ENCODE measurements at places on chromosomes 12 and 14. TPM values are rescaled to one million over a fixed set of nuclear protein-coding genes. Genes with fewer than 3 reads are reported as not detected.

Gene SETD3
- 56.8 TPM for total RNA-seq

Gene TEX22
- 2.8 TPM for total RNA-seq

Gene C12orf60
- 1.00 TPM for total RNA-seq

Gene MGP
- not detected for total RNA-seq

Gene LAG3
- 12.0 TPM for total RNA-seq

Gene SCYL2
- total RNA-seq = 33.3 TPM

Gene LIN7A
- not detected for total RNA-seq

Gene KRT79
- not detected for total RNA-seq

Gene HCFC2
- 15.4 TPM for total RNA-seq

Gene RERG
- 0.21 TPM for total RNA-seq

DNA sequence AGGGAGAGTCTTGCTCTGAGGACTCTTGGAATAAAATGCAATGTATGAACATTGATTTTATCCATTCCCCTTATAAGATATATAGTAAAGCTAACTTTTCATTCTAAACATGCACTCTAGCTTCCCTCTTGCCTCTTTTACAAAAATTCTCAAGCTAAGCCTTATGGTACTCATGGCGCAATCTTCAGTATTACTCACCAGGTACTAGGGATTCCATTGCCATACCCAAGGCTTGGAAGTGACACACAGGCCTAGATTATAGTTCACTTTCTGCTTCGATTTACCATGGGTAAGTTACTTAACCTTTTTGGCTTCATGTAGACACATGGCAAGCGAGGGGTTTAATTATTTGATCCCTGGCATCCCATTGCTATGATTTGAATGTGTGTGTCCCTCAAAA is 331.5 kb downstream of the LRIG3 start:
- no peak for DNase-seq

GRCh38 chr14:22143363-22143762 is 445.7 kb downstream of the DAD1 start:
- DNase-seq = no peak

- no peak for DNase-seq
Measured at GRCh38 chr12:114439261-114439683, 33.3 kb upstream of the TBX5 start.

DNA sequence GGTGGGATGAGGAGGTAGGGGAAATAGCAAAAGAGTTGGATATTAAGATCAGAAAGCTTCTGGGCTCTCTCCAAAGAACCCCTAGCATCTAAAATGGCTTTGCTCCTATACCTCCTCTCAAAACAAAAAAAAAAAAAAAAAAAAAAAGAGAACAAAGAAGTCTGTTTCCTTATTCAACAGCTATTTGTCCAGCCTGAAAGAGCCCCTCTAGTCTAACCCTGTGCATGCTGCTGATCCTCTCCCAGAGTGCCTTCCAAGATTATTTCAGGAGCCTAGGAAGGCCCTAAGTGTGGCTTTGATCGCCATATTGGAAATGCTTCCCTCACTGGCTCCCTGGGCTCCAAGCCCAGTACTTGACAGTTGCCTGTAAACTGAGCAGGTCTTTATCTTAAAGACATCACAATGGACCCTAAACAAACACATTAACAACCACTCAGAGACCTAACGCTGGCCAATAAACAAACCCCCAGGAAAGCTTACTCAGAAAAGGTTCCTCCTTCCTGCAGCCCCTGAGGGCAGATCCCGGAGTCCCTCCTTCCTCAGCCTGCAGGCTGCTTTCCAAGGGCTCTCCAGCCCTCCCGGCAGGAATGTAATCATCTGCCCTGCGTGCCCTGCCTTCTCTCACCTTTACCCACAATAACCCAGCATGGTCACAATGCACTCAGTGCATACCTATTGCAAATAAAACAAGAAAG is 17.4 kb upstream of the COL2A1 start:
- no peak for DNase-seq

- DNase-seq = no peak
Measured at GRCh38 chr12:52946334-52946733, 2.6 kb upstream of the KRT18 start.

DNA sequence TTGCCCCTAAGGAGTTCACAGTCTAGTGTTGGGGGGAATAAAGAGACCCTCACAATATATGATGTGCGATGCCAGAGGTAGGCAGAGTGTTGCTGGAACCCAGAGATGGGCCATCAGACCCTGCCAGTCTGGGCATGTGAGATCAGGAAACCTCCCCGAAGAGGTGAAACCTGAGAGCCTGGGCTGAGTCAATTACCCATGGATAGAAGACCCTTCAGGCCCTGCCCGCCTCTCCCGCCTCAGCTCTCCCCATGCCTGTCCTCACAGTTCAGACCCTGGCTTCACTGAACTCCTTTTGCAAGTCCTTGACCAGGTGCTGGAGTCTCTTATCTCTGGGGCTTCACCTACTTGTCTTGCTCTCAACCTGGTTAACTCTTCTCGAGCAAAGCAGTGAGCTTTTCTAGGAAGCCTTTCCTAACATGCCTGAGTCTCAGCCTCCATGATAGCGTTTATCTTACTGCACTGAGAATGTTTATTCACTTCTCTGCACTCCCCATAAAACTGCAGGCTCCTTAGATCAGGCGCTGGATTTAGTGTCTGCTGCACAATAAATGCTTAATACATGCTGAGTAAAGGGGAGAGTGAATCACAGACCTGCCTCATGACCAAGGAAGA is 19.6 kb downstream of the ALDH1L2 start:
- DNase-seq = no peak

DNA sequence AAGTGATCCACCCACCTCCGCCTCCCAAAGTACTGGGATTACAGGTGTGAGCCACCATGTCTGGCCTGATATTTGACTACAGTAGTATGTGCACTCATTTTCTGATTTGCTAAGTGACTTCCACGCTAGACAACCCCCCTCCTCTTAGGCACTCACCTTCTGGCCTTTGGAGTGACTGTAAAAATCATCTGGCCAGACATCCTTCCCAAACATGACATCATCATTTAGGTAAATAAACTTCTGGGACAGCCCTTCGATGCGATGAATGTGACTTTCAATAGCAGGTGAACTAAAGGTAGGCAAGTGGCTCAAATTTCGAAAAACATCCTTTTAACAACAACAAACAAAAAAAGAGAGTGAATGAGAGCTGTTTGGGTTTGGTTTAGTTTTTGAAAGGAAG is 30.6 kb upstream of the SYCP3 start:
- DNase-seq = no peak

- no peak for DNase-seq
Measured at GRCh38 chr14:51620056-51620455, 31.7 kb upstream of the FRMD6 start.
